ENCODE measurements at places on chromosomes 2 and 18.
A peak's percentile ranks its signal among the peaks of the same experiment; 100 is the strongest.

DNA sequence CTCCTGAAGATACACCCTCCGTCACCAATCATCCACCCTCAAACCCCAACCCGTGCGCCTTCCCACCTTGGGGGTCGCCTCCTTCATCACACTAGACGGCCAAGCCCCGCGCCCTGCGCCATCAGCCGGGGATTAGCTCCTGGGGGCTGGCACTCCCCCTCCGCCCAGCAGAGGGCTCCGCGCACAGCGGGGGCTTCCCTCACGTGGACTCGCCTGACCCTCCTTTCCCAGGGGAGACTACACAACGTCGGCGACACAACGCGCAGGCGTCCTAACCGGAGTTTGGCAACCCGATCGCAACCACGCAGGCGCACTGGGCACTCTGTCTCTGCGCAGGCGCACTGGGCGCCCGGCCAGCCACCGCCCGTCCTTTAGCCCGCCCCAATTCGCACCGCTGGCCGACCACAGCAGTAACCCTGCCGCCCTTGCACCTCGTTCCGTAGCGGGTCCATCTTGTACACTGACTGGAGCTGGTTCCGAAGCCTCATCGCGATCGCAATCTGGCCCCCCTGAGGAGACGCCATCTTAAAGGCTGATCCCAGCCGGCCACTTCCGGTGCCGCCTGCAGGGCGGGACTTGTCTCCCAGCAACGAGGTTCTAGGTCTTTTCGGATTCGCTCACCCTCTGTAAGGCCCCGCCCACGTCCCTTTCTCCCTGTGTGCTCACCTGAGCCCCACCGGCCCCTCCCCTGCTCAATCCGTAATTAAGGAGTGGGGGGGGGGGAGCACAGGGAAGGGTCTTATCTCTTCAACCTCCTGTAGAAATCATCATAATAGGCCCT lies at the start of gene PCGF1:
TSS of gene PCGF1 (minus strand) at position 551 of the 781 bp plus-strand sequence. CDS start at position 524, 27 bp downstream.
- DNase-seq: peak; percentile 96

DNA sequence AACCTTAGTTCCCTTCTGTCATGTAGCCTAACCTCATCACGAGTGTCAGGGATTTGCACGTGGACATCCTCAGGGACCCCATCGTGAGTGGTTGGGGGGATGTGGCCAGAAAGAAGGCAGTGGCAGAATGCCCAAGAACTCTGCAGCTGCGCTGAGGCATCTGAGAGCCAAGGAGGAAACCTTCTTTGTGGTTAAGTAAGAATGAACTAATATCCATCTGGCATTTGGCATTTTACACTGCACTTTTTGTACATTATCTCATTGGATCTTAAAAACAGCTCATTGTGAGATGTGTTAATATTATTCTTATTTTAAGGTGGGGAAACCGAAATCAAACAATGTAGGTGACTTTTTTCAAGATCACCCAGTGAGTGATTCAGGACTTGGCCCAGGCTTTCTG lies 32.6 kb upstream of the APCDD1 start:
- DNase-seq: no peak

DNA sequence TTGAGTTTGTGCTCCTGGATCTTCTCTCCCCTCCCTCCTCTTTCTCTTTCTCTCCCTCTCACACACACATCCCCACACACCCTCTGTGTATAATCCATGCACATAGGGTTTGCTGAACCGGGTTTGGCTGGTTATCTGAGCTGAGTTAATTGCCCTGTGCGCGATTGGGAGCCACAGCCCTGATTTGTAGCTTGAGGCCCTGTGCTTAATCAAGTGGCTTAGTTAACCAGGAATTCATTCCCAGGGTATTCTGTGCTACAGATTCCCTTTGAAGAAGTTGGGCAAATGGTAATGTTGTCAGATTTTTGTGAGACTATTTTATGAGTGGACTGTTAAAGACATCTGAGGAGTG lies 6.2 kb downstream of the PARD3B start:
- no peak for DNase-seq

GRCh38 chr2:64904413-64905329 lies 84.5 kb upstream of the SLC1A4 start:
- no peak for DNase-seq

DNA sequence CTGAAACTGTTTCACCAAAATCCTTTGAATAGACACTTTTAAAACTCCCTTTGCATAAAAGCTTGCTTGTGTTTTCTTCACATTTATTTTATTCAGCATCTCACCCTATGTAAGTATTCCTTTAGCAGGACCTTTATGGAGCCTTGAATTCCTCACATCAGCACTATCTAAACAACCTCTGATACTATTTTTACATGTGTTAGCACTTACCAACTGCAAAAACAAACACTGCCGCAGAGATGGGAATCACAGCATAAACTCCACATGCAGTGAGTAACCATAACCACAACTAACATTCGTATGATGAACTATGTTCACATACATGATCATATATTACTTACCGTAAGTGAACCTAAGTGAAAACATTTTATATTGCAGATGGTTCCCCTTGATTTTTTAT lies 15.4 kb downstream of the FBXO15 start:
- DNase-seq: no peak

DNA sequence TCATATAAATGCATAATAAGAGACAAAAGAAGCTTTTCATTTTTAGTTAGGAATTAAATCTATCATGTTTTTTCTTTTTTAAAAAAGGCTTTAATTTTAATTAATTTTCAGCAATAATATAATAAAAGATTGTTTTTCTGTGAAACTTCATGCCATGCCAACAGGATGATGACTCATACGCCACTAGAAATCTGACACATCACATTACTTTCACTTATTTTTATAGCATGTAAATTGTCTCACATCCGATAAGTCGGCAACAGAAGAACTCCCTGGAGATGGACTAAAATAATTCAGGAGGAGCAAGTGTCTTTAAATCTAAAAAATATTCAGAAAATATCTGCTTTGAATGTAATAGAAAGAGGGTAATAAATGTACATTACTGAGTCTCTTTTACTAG lies 1024.2 kb upstream of the ACVR2A start:
- no peak for DNase-seq

DNA sequence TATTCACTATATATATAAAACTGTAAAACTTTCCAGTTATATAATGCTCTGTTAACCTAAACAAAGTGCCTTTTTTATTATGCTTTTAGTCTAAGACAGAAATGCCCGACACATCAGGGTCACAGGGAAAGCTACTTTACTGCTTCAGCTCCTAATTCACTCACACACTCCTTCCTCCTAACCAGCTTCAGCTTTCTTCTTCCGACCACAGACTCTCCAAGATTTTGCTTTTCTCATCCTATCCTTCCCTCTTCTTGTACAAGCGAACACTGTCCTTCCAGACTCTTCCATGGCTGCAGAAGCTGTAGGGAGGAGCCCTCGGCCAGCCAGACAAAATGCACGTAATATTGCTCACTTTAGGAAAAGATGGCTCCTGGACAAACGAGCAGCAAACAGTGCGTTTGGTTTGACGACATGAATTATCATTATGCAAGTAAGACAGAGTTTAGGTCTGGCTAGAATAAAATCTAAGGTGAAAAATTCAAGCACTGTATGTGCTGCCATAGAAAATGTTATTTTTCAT lies 47.5 kb upstream of the HNRNPA3 start:
- DNase-seq: no peak

GRCh38 chr2:46151577-46151976 lies 145.6 kb upstream of the EPAS1 start:
- DNase-seq: no peak

DNA sequence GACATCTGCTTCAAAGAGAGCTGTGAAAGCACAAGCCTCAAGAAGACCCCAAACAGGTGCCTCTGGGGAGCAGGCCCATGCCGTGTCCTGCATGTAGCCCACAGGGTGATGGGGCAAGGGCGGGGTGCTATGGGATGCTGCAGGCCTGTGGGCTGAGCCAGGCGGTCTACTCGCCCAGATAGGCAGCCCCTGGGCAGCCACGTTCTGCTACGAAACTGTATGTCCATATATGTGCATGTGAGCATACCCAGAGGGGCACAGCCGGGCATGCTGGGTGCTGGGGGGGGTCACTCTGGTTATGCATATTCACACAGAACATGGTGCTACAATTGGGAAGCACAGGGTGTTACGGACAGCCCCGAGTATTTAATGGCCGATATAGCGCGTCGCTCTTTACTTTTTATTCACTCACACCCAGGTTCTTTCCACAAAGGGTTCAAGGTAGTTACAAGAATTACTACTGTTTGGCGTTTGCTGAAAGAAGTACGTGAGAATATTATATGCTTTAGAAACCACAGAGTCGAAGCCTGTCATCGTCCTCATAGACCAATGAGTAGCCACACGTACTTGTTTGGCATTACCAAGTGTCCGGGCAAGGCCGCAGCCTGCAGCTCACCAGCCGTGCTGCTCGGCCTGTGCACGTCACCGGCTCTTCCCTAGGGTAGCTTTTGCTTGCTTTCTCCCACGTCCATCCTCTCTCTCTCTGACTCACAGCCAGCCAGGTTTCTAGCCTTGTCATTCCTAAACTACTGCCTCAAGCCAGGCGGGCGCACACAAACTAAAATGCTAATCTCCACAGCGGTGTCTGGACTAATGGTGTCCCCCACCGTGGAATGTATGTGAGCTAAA lies 14.4 kb downstream of the MTERF4 start:
- no peak for DNase-seq

GRCh38 chr2:9401646-9402371 lies 21.5 kb downstream of the ITGB1BP1 start:
- DNase-seq: no peak

DNA sequence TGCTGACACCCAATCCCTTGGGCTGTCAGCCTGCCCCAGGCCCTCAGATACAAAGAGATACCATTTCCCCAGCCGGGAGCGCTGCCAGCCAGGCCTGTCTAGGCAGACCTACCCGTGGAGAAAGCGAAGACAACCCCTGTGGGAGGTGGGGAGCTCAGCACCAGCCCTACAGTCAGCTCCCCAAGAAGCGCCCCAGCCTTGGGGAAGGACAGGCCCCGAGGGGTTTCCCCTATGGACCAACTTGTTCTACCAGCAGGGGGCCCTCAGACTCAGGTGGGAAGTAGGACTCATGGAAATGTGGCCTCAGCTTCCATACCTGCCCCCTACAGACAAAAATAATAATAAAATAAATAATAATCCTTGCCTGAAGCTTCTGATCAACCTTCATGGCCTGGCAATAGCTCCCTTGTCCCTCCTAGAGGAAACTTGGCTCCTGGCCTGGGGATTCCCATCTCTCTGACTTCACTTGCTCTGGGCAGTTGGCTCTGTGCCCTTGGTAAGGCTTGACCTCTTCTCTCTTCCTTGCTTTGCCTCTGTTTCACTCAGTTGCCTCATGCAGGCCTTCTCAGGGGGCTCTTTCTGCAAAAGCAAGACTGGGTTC lies 7.0 kb downstream of the SLC35F6 start:
- no peak for DNase-seq

DNA sequence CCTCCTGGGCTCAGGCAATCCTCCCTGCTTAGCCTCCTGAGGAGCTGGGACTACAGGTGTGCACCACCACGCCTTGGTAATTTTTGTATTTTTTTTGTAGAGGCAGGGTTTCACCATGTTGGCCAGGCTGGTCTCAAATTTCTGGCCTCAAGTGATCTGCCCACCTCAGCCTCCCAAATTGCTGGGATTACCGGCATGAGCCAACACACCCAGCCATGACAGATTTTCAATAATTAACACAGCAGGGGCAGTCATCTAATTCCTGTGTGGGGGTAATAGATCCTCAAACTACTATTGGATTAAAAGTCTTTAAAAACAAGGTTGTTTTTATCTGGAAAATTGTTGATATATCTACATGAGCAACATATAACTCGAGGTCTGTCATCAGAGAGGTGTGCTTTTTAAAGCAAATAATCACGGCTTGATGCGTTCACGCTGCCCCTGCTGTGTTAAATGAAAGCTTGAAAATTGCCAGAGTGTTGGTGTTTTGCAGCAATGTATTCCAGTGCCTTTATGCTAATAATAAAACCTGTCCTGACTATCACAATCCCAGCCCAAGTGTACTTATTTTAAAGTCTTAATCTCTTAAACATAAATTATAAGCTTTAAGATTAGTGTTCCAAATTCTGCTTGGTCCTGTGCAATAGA lies 35.6 kb upstream of the ASB1 start:
- DNase-seq: no peak

DNA sequence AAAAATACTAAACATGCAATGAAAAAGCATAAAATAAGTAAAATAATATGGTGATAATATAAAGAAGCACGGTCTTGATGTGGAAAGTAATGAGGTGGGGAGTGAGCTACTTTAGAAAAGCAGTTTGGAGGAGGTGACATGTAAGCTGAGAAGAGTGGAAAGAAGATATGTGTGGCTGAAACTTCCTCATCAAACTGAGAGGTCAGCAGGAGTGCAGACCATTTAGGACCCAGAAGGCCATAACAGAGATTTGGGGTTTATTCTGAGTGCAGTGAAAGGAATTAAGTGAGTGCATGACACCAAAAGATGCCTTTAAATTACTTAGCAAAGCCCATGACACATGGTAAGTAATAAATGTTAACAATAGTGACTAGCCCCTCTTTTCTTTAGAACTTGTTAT lies 24.4 kb upstream of the TMEM182 start:
- DNase-seq: no peak

- no peak for DNase-seq
Observed at GRCh38 chr2:152796941-152797340, 78.5 kb downstream of the ARL6IP6 start.
